Stimulated activated CD4-positive, alpha-beta T cell treated with anti-CD3 and anti-CD28 coated beads, Interleukin-2, amount 100 ng/mL, for 4 hours (primary cell): ENCODE measurements at places on chromosomes 11 and 22.

DNA sequence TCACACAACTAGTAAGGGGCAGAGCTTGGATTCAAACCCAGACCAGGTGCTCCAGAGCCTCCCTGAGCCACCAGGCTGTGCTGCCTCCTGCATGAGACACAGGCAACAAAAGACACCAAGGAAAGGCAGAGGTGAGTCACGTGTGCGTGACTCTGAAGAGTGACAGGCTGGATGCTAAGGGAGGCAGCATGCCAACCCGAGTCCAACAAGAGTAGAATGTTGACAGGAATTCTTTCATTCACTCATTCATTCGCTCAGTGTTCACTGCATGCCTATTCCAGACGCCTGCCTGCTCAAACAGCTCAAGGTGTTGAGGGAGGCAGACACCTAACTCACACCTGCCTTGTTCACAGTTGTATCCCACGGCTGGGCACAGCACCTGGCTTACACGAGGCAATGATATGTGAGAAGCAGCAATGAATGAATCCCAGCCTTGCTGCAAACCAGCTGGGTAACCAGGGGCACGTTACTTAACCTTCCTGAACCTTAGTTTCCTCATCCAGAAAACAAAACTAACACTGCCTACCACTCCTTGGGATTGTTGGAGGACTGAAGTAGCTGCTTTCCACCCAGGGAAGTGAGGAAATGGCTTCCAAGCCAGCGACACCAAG lies 73.8 kb upstream of the ARFGAP3 start:
- DNase-seq = no peak

DNA sequence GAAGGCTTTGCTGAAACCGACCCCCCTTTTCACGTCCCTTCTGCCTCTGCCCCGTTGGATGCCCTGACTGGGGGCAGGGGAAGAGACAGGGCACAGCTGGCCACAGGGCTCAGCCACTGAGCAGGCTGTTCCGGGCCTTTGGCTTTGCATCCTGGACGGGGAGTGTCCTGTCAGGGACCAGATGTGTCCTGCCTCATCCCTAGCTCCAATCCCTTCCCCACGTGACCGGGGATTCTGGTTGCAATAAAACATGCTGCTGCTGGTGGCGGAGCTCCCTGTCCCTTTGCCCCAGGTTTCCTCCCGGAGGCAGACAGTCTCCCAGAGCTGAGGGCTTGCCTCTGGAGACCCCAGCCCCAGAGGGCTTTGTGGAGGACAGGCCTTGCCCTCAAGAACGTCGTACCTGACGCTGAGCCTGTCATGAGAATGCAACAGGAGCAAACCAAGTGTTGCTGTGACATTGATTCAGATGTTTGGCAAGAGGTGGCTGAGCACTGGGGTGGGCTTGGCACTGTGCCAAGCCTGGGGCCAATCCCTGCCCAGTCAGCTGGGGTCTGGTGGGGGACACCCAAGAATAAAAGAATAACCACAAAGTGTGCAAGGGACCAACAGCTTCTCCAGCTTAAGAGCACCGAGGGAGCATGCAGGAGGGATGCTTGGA lies 7.3 kb downstream of the CDC42EP2 start:
- DNase-seq = no peak

GRCh38 chr11:74950374-74950969 lies 1.4 kb downstream of the SPCS2 start:
- no peak for DNase-seq

DNA sequence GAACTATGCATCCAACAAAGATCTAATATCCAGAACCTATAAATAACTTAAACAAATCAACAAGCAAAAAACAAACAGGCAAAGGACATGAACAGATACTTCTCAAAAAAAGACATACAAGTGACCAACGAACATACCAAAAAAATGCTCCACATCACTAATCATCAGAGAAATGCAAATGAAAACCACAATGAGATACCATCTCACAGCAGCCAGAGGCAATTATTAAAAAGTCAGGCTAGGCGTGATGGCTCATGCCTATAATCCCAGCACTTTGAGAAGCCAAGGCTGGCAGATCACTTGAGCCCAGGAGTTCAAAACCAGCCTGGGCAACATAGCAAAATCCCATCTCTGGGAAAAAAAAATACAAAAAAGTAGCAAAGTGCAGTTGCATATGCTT lies 10.7 kb downstream of the SAA4 start:
- no peak for DNase-seq

DNA sequence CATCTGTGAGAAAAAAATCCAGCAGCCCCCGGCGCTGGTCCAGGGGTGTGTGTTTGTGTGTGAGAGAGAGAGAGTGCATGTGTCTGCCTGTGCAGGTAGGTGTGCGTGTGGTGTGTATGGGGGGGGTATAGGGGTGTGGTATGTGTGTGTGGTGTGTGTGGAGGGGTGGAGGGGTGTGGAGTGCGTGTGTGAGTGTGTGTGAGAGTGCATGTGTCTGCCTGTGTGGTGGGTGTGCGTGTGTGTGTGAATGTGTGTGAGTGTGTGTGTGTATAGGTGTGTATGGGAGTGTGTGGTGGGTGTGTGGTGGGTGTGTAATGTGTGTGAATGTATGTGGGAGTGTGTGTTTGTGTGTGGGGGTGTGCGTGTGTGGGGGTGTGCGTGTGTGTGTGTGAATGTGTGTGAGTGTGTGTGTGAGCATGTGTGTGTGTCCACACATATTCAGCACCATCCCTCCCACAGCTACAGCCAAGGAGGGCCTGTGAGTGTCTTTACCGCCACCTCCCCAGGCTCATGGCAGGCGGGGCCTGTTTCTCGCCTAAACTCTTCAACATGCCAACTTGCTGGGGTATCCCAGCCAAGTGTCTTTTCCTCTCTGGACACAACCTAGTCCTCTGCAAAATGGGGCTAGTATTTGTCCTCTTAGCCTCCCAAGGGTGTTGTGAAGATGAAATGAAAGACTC lies 11.9 kb downstream of the LMO1 start:
- no peak for DNase-seq

GRCh38 chr11:117438371-117439000 lies 110.8 kb downstream of the CEP164 start:
- DNase-seq = no peak
